Endothelial cell (in vitro differentiated cells): ENCODE measurements at places on chromosomes 5 and 9.

- no peak for DNase-seq
Measured at GRCh38 chr5:3301306-3301705, 294.3 kb upstream of the IRX1 start.

GRCh38 chr9:86807367-86807976 is 139.8 kb downstream of the GAS1 start:
- no peak for DNase-seq

DNA sequence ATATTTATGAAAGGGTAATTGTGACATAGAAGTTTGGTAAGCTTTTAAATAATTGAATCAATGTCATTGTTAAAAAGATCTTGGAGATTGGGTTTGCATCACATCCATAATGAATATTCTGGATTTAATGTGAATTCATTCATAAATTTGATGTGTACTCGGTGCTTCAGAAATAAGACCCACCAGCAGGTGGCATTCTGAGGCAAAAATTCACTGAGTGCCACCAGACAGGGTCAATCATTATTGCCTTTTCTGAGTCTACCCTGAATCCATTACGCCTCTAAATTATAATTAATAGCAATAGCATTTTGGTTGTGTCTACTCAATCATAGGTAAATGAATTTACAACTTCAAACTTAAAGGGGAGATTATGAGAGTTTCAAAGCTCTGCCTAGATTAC is 1.0 kb downstream of the TRPC7 start:
- DNase-seq = no peak

DNA sequence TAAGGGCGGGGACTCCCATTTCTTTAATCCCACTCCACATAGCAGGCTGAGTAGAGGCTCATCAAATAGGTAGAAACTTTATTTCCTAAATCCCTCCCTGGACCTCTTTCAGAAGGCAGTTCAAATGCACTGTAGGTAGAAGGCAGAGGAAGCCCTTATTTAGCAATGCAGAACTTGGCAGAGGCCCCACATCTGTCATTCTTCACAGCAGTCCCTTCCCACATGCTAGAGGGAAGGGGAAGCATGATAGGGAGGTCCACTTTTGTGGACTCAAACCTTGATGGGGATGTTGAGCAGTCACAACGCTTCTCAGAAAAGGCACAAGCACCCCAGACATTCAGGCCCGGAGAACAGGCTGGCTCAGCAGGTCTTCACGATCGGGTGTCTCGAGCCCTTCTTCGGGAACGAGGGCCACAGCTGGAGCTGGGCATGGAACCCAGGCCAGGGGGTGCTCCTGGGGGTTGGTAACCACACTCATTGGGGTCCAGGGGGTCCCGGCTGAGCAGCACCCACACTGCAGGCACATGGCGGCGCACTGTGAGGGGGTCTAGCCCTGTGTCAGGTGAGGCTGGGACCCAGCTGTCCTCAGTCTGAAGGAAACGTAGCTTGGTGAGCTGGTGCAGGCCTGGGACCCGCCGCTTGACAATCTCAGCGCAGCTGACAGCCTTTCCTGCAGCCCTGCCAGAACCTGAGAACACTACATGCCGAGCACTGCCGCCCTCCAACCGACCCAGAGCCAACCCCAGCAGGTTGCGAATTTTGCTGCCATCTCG is 1.3 kb downstream of the RPP25L start:
- no peak for DNase-seq

GRCh38 chr5:170466553-170466952 is 37.3 kb upstream of the KCNIP1 start:
- no peak for DNase-seq

- no peak for DNase-seq
Measured at GRCh38 chr9:93209097-93209496, 25.2 kb downstream of the WNK2 start.

- DNase-seq = no peak
Measured at GRCh38 chr9:124381170-124381945, 33.9 kb downstream of the PSMB7 start.

GRCh38 chr5:109652096-109652495 is 37.6 kb upstream of the MAN2A1 start:
- no peak for DNase-seq

DNA sequence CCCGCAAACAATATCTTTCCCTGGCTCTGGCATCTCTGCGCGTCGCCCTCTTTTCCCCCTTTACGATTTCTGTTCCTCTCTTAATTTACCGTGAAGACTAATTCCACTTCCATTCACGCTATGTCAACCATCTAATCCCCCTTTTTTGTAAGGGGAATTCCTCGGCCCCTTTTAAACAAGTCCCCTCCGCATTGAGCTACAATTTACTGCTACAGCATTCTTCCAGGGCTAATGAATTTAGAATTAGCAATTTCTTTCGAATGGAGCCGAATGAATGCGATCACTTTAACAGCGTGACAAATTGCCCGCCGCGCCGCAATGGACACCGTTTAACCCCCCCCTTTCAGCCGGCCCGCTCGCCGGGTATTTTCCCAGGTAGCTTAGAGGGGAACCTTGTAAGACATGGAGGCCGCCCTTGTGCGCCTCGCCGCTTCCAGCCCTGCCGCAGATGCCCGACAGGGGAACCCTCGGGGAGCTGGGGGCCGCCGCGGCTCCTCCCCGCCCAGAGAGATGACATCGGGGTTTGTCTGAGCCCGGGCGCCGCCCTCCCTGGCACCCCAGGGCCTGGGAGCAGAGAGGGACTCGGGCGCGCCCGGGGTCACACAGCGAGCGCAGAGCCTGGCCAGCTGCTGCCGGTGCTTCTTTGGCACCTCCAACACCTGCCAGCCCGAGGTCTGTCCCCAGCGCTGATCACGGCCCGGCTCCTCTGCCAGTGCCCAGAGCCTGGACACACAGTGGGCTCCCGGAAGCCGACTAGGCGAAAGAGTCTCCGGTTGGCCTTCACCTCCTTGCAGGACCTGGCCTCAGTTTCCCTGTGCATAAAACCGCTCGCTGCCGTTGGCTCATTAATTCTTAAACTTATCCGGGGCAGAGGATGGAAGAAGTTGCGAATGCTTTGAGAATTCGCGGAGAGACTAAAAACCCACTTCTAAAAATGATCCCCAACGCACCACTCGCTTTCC is 1.3 kb downstream of the PRDM12 start:
- DNase-seq = no peak

GRCh38 chr5:104606258-104606829 is 1043.8 kb upstream of the NUDT12 start:
- no peak for DNase-seq

GRCh38 chr9:94649100-94649819 is 9.9 kb upstream of the FBP1 start:
- no peak for DNase-seq

DNA sequence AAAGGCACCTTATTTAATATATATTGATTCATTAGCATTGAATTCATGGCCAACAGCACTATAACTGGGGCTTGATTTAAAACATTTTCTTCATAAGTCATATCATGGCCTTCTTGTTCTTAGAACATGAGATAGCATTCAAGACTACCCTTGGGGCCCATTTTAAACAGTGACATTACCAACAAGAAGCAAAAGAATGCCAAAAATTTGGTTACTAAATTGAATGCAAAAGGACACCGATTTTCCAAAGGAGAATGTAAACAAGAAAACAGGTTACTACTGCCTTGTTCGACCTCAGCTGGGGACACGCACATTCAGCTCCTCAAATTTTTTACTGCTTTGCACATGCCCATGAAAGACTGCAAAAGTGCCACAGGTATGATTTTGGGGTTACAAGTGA is 219.4 kb upstream of the TLE4 start:
- no peak for DNase-seq

DNA sequence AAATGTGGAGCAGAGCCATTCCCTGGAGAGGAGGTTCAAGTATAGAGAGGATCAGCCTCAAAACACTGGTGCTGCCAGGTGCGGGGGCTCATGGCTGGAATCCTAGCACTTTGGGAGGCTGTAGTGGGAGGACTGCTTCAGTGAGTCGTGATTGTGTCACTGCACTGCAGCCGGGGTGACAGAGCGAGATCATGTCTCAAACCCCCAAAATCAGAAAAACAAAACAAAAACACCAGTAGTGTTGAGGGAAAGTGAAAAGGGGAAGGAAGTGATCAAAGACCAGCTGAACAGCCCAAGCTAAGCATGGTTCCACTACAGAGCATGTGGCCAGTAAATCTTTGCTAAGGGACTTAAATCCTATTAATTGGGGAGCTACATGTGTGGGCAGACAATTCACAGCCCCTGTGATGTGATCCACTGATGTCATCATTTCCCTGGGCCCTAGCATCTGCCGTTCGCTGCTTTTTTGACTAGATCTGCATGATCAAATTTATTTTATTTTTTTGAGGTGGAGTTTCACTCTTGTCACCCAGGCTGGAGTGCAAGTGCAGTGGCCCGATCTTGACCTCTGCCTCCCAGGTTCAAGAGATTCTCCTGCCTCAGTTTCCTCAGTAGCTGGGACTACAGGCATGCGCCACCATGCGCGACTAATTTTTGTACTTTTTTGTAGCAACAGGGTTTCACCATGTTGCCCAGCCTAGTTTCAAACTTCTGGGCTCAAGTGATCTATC is 2.7 kb upstream of the PCBD2 start:
- no peak for DNase-seq

DNA sequence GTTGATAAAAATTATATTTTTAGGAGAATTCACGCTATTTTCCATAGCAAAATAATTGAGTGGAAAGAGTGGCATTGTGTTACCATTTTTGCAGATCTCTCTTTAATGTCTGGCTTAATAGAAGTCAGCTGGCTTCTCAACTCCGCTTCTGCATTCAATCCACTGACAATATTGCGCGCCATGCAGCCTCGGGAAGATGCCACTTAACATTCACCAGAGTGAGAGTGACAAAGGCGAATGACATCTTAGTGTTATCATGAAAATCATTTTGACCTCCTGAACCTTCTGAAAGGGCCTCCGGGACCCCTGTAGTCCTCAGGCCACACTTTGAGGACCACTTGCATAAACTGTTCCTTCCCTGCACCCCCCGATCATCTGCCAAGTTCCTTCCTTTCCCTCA is 80.1 kb upstream of the ORM1 start:
- no peak for DNase-seq

GRCh38 chr5:98969400-98969799 is 40.6 kb upstream of the CHD1 start:
- no peak for DNase-seq

- no peak for DNase-seq
Measured at GRCh38 chr9:88974641-88975040, 16.6 kb upstream of the S1PR3 start.

GRCh38 chr5:158898185-158899177 is 201.2 kb downstream of the EBF1 start:
- no peak for DNase-seq

DNA sequence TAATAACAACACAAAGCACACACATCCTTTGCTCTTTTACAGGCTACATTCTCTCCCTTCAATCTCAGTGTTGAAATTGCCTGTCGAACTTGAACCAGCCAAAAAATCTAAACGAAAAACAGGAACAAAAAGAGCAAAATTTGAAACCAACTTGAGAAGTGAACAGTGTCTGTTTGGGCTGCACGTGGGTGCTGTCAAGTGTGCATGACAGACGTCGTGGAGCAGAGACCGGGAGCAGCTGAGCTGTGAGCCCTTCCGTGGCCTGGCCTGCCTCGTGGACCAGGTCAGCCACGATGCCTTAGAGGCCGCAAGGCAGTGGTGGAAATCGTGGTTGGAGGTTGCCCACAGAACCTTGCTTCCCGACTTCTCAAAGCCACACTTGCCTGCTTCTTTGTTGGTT is 34.8 kb upstream of the DENND1A start:
- no peak for DNase-seq

GRCh38 chr5:39186289-39186688 is 33.1 kb downstream of the FYB1 start:
- no peak for DNase-seq

GRCh38 chr9:99052815-99053715 is 51.8 kb upstream of the TGFBR1 start:
- DNase-seq = no peak

DNA sequence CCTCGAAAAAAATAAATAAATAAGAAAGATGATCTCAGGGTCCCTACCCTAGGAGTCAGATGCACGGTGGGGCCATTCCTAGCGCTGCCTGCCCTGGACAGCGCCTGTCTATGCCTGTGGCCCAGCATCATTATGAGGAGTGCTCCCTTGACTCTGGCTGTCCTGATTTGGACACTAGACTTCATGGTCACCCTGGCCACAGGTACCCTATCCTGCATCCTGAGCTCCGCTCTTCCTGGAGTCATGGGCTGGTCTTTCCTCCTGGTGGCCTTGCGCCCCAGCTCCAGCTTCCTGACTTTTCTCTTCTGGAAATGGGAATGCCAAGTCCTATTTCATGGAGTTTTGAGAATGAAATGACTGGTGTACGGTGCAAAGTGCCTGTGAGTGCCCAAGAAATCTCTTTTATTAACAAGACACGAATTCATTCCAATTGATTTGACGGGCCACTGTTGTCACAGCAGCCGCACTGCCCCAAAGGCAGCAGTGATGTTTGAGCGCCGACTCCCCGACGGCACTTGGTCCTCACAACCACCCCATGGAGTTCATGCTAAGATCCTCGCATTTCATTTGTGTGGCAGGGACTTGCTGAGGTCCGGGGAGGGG is 564 bp upstream of the AIF1L start:
- no peak for DNase-seq

DNA sequence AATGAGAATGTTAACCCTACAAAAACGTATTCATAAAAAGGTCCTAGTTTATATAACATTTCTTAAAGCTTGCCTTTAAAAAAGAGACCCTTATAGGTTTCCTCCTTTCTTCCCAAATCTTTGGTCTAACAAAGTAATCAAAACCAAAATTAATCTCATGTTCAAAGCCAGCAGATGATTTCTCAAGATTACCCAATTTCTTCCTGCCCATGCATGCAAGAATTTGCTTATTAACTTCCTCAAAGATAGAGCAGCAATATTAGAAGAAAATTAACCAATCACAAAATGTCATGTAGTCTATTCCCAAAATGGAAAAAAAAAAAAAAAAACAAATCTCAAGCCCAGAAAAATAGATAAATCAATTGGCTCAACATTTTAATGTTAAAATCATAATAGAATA is 114.9 kb downstream of the MLLT3 start:
- no peak for DNase-seq

DNA sequence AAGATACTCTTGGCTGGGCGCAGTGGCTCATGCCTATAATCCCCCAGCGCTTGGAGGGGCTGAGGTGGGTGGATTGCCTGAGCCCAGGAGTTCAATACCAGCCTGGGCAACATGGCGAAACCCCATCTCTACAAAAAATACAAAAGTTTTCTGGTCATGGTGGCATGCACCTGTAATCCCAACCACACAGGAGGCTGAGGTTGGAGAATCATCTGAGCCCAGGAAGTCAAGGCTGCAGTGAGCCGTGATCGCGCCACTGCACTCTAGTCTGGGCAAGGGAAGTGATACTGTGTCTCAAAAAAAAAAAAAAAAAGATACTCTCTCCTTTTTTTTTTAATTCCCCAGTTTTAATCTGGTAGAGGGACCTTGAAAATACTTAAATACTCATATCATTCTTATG is 15.0 kb downstream of the ANKRD33B start:
- no peak for DNase-seq

GRCh38 chr9:70510157-70510770 is 95.8 kb upstream of the KLF9 start:
- peak; percentile 22 for DNase-seq

GRCh38 chr5:157613385-157614245 is 38.0 kb upstream of the ADAM19 start:
- no peak for DNase-seq
